ENCODE measurements at places on chromosomes 2 and 18.

GRCh38 chr2:136058262-136058661 is 59.7 kb downstream of the CXCR4 start:
- DNase-seq, result no peak

- DNase-seq, result no peak
These were observed 292.3 kb upstream of the ID2 start for GRCh38 chr2:8389431-8390108.

GRCh38 chr2:172427990-172428831 is 825 bp downstream of the ITGA6 start:
- peak; percentile 36 for DNase-seq

GRCh38 chr2:6966446-6966940 is 49.3 kb downstream of the RNF144A start:
- no peak for DNase-seq

GRCh38 chr2:75348307-75348706 is 149.0 kb upstream of the TACR1 start:
- no peak for DNase-seq

GRCh38 chr2:52632543-52632942 is 1135.1 kb upstream of the CHAC2 start:
- no peak for DNase-seq

DNA sequence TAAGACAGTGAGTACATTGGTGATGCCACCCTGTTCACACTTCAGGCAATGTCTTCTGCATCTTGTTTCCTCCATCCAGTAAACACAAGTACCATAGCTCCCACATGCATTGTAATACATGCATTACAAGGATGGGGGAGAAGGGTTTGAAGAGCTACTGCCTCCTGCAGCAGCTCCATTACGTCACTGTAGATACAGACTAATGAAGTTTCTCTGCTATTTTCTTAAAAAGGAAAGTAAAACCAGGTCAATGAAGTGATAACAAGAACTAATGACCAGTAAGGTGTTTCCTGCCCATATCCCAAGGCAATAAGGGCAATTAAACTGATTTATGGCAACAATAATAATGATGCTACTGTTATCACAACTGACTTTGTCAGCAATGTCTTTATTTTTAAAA is 18.2 kb upstream of the BBS5 start:
- no peak for DNase-seq

GRCh38 chr2:152093464-152093863 is 5.4 kb downstream of the CACNB4 start:
- DNase-seq, result no peak

DNA sequence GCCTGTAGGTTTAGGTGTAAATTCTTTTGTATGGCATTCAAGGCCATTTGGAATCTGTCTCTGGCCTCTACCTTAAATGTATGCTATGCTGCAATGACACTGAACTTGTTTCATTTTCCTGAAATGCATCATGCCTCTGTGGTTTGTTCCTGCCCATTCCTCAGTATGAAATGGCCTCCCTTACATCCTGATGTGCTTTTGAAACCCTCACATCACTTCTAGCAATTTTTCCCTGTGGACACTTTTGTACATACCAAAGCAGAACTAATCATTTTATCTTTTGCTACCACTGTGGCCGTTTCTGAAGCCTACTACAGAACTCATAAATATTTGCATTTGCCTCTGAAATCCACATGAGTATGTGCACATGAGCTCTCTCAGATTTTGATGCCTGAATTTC is 557.2 kb downstream of the ERBB4 start:
- no peak for DNase-seq

DNA sequence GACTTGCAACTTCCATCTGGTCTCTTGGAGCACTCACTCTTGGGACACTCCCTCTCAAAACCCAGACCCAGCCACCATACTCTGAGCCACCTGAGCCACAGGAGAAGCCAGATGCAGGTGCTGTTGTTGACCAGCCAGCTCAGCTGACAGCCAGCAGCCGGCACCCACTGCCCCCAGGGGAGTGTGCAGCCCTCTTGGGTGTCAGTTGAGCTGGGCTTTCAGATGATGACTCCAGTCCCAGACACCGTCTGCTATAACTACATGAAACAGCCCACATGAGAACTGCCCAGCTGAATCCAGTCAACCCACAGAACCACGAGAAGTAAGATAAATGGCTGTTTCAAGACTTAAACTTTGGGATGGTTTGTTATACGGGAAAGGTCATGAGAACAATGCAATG is 10.7 kb upstream of the IGFBP2 start:
- no peak for DNase-seq

- DNase-seq, result no peak
These were observed 154.6 kb upstream of the ZSWIM2 start for GRCh38 chr2:187003611-187004010.

GRCh38 chr2:160061944-160062291 is 497 bp downstream of the PLA2R1 start:
- no peak for DNase-seq

DNA sequence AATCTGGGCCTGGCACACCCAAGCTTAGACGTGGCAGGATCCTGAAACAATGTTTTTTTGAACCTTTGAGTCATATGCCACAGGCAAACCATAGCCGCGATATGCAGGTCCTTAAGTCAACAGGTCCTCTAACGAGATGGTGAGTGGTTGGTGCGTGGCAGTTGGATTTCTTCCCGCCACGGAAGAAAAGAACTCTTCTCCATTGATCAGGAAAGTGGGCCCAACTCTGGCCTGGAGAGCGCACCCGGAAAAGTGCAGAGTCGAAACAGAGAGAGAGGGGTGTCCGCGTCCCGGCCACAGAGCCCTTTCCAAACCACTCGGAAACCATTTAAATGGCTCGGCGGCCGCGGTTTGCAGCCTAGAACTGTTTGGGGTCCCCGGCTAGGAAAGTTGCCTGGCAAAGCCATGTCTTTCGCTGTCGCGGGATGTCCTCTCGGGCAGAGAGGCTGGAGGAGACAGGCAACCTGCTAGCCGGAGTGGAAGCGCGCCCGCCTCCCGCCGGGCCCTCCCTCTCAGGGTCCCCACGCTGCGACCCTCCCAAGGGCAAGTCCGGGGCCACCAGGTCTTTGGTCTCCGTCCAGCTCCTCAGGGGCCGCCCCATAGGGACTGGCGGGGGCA is 777 bp downstream of the GALNT3 start:
- peak; percentile 0 for DNase-seq

GRCh38 chr2:73979021-73979420 is 5.7 kb upstream of the TET3 start:
- peak; percentile 36 for DNase-seq

GRCh38 chr2:142306131-142306530 is 175.3 kb upstream of the LRP1B start:
- DNase-seq, result no peak

- DNase-seq, result no peak
These were observed 36.4 kb downstream of the CACNB4 start for GRCh38 chr2:152062125-152063091.
